WTC11 (cell line): ENCODE measurements at places on chromosomes 5 and 9. TPM values are rescaled to one million over a fixed set of nuclear protein-coding genes. Genes with fewer than 3 reads are reported as not detected.

GRCh38 chr5:16345454-16345853 is 120.1 kb downstream of the ZNF622 start:
- DNase-seq, result no peak

GRCh38 chr5:119290607-119291006 is 65.2 kb upstream of the TNFAIP8 start:
- no peak for DNase-seq

- no peak for DNase-seq
Observed at GRCh38 chr9:69871118-69871834, 50.7 kb downstream of the CFAP95 start.

DNA sequence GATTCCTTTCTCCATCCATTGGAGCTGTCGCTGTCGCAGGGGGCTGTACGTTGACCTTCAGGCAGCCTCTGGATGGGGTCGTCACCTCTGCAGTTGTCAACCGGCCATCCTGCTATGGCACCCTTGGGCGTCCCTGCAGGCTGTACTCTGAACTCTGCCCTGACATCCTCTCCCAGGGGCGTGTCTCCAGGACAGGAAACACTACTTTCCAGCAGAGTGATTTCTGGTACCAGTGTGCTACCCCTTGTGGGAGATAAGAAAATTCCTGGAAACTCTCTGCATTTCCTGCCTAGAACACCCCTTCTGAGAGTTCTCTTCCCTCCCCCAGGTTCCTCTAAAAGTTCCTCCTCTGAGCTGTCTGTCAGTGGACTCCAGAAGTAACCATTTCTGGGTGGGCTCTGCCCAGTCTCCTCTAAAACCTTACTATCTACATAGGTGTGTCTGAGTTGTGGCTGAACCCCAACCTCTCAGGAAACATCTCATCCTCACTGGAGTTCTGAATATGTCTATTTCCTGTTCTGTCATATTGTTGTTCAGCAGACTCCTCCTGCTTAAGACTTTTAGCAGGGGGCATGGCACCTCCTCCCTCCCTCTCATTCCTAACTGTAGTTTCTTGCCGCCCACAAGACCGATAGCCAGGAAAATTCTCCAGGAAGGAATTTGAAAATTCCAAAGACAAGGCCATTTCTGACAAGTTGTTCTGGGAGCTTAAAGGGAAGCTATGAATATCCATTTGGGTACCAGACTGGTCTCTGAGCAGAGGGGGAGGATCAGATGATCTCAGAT is 145.3 kb upstream of the RASEF start:
- no peak for DNase-seq

The PLAC8L1 gene
- total RNA-seq, result 0.30 to 0.77 TPM (median 0.55 TPM) in 3 replicates

GRCh38 chr9:10238087-10238486 is 374.7 kb downstream of the PTPRD start:
- DNase-seq, result no peak

DNA sequence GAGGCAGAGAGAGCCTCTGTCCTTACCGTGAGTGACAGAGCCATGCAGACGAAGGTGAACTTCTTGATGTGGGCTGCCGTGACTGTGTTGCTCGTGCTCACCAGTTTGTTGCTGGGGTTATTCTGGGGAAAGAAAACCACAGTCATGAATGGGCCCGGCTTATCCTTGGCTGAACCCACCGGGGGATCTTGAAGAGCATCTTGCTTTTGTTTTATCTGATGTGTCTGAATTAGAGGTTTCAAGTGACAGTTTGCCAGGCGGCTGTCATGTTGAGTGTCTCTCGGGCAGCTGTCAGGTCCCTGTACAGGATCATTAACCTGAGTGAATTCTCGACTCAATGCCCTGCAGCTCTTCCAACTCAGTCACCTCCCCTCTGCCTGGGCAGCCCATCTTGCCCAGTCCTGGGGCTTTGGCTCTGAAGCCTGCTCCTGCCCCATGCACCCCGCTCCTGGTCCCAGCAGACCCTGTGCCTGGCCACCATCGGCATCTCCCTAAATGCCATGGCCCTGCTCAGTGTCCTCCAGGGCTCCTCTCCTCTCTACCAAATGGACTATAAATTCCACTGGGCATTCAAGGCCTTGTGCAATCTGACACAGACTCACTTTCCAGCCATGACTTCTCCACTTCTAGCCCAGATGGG is 77.4 kb downstream of the OTULIN start:
- DNase-seq, result no peak

DNA sequence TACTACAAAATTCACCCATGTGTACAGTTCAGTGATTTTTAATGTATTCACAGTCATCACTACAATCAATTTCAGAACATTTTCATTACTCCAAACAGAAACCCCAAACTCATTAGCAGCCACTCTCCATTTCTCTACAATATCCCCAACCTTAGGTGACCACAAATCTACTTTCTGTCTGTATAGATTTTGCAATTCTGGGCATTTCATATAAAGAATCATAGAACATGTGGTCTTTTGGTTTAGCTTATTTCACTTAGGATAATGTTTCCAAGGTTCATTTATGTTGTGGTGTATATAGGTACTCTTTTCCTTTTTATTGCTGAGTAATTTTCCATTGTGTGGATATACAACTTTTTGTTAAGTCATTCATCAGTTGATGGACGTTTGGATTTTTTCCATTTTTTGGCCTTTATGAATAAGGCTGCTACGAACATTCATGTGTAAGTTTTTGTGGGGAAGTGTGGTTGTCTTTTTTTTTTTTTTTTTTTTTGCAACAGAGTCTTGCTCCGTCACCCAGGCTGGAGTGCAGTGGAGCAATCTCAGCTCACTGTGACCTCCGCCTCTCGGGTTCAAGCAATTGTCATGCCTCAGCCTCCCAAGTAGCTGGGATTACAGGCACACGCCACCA is 54.5 kb downstream of the DOCK8 start:
- DNase-seq, result no peak

- DNase-seq, result no peak
Observed at GRCh38 chr9:2086116-2086515, 71.0 kb downstream of the SMARCA2 start.

The SPATA31E1 gene
- 0.04 to 0.07 TPM (median 0.05 TPM) in 3 replicates for total RNA-seq

GRCh38 chr9:13879011-13879410 is 434.9 kb downstream of the NFIB start:
- DNase-seq, result no peak

DNA sequence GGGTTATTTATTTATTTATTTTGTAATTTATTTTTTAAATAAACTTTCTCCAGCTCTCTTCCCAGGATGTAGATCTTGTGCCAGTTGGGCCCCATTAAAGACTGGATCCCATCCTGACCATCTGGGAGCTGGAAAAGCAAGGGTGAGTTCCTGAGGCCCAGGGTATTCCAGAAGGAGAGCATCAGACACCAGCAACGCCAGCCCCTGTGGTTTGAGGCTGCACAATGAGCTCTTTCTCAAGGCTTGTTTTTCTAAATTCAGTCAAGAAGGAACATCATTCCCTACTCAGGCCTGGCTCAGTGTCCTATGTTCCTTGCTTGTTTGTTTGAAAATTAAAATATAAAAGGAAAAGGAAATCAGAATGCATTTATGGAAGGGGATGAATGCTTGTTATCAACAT is 313.3 kb downstream of the EBF1 start:
- no peak for DNase-seq

DNA sequence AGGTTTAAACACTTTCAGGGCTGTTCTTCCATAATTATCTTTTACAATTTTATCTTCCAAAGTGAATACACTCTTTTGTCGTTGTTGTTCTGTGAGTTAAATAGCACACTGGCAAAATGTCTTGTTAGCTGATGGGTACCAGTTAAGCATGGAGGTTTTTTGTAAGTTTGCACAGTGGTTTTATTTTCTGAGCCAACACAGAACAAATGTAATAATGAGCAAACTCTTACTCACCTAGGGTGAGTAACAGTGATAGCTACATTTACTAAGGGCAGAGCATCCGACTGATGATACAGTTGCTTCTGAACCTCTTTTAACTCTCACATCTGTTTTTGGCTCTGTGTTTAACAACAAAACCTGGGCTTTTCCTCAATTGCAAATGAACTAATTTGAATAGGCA is 103.2 kb downstream of the CTNND2 start:
- DNase-seq, result no peak

The LIX1 gene
- not detected in 3 replicates for total RNA-seq

The SLC36A3 gene
- not detected in 3 replicates for total RNA-seq

- no peak for DNase-seq
Observed at GRCh38 chr9:133879615-133880014, 112.5 kb downstream of the VAV2 start.

DNA sequence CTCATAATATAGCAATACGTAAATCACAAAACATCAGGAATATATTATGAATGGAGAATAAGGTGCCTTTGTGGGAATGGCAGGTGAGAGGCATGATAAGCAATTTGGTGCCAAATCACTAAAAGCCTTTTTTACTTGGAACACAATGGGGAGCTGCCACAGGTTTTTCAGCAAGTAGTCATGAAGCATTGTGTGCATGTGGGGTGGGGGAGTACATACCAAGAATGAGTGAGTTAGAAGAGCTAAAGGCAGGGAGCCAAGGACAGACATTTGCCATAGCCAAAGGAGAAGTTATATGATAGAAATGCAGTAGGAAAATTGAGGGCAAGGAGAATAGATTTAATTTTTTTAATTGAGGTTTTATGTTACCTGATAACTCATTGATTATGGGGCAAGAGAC is 445.0 kb upstream of the SMC2 start:
- no peak for DNase-seq

DNA sequence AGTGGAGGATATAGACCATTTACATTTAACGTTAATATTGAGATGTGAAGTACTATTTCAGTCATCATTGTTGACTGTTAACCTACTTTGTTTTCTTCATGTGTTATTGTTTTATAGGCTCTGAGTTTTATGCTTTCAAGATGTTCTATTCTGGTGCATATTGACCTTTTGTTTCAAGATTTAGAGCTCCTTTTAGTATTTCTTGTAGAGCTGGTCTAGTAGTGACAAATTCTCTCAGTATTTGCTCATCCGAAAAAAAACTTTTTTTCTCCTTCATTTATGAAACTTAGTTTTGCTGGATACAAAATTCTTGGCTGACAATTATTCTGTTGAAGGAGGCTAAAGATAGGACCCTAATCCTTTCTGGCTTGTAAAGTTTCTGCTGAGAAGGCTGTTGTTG is 91.3 kb downstream of the INVS start:
- no peak for DNase-seq

DNA sequence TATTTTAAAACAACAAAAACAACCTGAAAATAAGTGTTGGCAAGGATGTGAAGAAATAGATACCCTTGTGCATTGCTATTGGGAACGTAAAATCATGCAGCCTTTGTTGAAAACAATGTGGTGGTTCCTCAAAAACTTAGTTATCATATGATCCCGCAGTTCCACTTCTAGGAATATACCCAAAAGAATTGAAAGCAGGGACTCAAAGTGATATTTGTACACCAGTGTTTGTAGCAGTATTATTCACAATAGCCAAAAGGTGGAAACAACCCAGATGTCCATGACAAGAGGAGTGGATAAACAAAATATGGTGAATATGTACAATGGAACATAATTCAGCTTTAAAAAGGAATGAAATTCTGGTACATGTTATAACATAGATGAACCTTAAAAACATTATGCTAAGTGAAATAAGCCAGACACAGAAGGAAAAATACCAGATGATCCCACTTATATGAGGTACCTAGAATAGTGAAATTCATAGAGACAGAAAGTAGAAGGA is 29.0 kb downstream of the IRF1 start:
- DNase-seq, result no peak

The SPINK6 gene
- not detected in 3 replicates for total RNA-seq

The SLC45A2 gene
- not detected in 3 replicates for total RNA-seq

DNA sequence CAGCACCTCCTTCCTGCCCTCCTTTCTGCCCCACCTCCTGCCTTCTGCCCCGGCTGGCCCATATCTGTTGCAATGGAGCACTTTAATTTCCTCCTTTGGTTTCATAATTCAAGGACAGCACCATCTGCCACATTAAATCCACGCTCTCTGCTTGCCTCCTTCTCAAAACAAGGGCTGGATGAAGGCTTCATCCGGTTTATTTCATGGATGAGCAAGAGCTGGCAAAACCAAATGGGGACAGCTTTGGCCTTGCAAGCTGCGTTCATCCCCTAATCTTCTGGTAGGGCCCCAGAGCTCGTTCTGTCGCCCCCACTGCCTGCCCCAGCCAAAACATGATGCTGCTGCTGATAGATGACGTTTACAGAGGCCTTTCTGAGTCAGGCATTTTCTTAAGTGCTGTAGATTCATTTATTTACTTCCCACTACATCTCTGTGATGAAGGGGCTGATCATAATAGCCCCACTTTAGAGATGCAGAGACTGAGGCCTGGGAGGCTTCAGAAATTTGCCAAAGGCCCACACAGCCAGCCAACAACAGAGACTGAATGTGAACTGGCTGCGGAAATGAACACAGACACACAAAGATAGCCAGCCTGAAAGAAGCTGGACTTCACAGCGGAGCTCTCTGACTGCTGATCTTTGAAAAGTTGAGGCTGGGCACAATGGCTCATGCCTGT is 115.6 kb upstream of the CPEB4 start:
- no peak for DNase-seq

DNA sequence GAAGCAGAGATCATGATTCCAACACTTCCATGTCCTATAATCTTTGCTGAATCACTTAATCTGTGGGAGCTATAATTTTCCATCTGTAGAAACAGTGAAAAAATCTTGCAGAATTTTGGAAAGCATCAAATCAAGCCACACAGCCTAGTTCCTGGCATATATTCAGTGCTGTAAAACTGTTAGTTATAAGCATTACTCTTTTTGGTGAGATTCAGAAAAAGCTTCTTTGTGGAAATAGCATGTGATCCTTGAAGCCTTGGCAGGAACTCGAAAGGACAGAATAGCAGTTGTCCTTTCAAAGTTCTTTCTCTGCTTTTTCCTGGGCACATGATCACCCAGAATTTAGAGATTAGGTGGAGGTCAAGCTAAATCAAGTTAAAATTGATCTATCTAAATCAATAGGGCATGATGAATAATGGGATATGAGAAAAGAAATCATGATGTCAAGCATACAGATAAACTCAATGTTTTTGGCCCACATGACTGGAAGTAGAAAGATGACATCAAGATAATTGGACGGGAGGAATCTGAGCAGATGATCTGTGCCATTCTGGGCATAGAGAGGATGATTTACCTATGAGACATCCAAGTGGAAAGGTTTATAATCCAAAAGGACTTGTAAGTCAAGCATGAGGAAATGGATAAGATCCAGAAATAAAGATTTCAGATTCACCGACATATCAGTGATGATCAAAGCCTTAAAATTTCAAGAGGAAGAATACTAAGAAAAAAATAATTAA is 73.1 kb downstream of the TMEM232 start:
- no peak for DNase-seq

DNA sequence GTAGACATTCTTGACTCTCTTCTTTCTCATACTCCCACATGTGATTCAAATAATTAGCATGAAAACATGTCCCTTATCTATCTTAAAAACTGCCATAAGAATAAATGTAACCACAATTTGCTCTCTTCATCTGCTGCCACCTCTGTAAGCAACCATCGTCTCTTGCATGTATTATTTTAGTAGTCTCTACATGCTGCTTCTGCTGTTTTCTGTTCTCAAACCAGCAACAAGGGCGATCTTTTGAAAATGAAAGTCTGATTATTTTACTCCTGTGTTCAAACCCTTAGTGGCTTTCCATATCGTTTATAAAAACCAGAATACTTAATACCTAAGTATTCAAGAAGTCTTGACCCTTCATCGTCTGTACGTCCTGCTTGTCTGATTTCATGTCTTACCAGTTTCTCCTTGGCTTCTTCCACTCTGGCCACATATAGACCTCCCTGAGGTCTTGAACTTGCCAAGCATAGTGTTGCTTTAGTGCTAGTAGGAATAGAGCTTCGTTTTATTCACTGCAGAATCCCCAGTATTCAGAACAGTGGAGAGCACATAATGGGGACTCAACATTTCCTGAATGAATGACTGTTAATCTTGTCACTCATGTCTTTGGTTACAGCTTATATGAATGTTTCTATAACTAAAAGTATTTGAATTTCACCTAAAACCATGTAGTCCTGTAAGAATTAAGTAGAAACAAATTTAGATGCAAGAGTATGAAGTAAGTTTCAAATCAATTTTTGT is 10.6 kb downstream of the CDC42SE2 start:
- DNase-seq, result no peak
